Activated CD4-positive, CD25-positive, alpha-beta regulatory T cell treated with anti-CD3 and anti-CD28 coated beads, Interleukin-2, amount 50 U/mL, for 24 hours (primary cell): ENCODE measurements at places on chromosomes 2 and 18.
A peak's percentile ranks its signal among the peaks of the same experiment; 100 is the strongest.

DNA sequence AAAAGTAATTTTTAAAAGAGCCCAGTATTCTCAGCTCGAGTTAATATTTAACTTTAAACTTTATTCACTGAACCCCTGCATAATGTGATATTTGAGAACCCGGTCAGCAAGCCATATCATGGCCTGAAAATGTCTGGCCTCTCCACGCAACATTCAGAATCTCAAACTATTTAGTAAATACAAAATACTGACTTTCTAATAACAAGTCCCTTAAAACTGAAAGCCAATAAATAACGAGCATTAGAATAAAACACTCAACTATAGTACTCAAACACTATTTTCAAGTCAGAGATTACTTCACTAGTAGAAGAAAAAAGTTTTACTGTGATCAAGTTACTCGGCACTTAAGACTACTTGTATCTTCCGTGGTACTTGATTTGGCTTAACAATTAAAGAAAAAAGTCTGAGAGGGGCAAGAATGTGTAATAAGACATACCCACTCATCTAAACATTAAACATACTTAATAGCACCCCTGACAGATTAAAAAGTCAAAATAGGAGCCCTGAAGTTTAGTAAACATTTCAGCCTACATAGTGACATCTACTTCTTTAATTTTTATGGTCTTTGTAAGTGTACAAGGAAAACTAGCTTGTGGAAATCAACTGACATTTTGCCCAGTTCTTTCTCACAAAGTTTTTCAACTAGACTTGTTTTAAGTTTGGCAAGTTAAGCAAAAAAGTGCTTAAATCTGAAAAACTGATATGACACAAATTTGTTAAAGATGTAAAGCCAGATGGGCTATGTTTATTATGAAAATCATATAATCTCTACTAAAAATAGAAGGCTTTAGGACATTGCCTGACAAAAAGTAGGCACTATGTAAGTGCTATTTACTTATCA lies 38.2 kb downstream of the RTN4 start:
- no peak for ATAC-seq

DNA sequence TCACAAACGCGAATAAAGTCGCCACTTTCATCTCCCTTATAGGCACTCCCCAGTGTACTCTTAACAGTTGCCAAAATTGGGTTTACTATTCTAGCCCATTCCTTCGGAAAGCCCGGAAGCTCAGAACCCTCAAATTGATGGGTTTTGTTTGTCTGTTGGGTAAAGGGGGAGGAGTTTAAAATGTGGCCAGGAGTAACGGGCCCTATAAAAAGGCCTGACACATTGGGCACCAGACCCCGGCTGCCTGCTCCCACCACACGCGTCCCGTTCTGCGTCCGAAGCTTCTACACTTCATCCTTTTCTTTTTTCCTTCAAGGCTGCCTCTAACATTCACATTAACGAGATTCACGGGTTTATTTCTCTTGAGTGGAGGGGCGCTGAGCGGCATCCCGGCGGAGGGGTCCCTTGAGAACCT lies 837 bp downstream of the NHEJ1 start:
- no peak for ATAC-seq

DNA sequence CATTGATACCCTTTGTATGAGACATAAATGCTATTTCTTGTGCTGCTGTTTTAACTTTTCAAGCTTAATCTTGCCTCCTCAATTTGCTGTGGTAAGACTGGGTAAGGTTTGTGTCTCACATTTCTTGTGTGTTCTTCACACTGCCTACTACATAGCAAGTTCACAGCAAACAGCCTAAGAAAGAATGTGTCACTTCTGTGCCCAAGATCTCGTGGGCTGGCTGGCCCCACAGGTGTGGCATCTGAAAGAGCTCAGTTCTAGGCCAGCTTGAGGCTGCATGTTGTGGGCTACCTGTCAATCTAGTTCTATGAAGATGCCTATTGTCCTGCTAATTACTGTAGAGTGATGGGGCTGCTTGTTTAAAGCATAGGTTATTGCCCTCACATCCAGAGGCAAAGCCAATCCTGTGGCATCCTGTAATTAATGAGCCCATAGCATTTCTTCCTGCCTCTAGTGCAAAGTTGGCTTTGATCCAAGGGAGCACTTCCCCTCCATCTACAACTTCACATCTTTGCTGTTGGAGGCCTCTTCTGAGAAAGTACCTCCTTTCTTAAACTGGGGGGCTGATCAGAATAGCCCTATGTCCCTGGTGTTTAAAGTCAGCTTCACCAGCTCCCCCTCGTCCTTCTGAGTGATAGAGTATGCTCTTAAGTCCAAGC lies 40.9 kb upstream of the ASPRV1 start:
- ATAC-seq, result no peak

GRCh38 chr2:195027947-195028346 lies 629.1 kb upstream of the SLC39A10 start:
- ATAC-seq, result no peak

- no peak for ATAC-seq
Measured at GRCh38 chr2:147356157-147356556, 488.7 kb upstream of the ACVR2A start.

GRCh38 chr2:26035090-26035743 lies 1.3 kb downstream of the RAB10 start:
- ATAC-seq, result no peak

DNA sequence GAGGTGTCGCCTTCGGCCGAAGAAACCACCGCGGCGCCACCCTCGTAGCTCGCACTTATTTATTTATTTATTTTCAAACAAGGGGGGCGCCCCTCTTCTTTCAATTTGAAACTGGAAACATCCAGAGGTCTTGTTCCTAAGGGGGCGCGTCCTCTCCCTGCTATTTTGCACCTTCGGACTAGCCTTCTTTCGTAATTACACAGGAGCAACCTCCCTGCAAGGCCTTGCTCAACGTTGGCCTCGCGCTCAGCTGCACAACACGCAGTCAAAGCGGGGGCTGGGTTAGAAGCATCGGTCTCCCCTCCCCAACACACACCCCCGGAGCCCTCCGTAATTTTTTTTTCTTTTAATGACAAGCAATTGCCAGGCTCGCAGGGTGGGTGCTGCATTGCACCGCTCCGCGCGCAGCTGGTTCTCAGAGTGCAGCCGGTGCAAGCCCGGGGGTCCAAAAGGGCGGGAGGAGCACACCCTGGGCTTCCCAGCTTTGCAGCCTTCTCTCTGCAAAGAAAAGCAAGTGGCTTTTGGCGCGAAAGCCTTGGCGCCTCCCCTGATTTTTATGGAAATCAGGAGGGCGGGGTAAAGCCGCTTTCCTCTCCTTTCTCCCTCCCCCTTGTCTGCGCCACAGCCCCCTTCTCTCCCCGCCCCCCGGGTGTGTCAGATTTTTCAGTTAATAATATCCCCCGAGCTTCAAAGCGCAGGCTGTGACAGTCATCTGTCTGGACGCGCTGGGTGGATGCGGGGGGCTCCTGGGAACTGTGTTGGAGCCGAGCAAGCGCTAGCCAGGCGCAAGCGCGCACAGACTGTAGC lies at the start of gene MYCN:
Gene MYCN, plus strand, starts transcription at position 697 of the 807 bp plus-strand sequence. CDS start 1,515 bp downstream, outside the sequence.
- ATAC-seq, result peak; percentile 11

DNA sequence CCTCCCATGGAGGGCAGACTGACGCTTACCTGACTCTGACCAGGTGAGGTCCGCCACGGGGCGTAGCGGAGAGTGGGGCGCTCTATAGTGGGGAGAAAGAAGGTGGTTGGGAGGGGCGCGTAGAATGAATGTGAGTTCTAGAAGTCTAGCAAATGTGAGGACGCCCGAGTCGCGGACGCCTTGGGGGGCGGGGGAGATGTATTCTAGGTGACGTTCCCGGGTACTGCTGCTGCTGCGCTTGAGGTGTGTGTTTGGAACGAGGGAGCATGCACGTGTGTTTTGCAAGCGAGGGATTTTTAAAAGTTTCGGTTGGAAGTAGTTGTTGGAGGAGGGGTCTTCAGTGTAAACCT lies 758 bp downstream of the RIF1 start:
- peak; percentile 40 for ATAC-seq

GRCh38 chr2:128281852-128282245 lies 36.8 kb downstream of the HS6ST1 start:
- ATAC-seq, result no peak
